Umbilical cord (tissue), 2 donors: ENCODE measurements at places on chromosomes 2 and 18.

GRCh38 chr2:81672923-81673322, 1368.4 kb upstream of the LRRTM1 start:
- DNase-seq: no peak

DNA sequence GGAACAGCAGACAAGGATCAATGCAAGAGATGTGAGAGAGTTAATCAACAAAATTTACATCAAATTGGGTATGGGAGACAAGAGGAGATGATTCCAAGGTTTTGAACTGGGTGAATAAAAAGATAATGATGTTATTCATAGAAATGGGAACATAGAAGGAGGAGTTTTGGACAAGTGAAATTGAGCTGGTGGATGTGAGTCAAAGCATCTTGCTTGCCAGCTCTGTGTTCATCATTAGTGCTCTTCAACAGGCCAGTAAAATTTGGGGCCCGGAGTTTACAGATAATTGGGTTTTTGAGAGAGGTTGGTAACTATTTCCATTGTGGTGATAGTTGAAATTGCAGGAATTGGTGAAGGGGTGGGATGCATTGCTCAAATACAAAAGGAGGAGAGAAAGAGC, 69.9 kb upstream of the CAVIN2 start:
- no peak for DNase-seq

DNA sequence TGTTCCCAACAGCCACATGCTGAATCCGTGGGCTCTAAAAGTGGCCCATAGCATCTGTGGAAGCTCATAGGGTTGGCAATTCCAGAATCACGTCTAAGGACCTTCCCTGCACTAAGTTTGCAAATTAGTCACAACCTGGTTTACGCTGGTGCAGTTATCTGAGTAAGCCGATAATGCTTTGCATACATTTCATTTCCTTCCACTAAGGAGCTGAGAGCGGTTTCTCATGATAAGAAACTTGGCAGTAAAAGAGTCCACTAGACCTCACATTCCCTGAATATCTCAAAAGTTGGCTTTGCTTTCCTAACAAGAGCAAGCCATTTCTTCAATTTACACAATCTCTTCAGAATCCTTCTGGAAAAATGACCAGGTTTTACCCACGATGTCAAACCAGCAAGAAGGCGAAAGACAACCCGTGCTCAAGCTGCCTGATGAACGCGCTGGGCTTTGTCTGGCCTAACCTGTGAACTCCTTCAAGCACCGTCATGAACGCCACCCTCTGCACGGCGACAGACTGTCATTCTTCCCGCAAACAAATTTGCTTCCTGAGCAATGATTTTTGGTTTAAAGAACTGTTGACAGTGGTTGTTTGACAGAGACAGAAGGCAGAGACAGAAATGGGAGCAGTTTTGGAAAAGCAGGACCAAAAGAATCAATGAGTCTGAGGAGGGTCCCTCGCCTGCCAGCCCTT, 73.0 kb upstream of the COPS8 start:
- peak; percentile 92 for DNase-seq

GRCh38 chr2:43605851-43606250, 10.0 kb upstream of the THADA start:
- DNase-seq: peak; percentile 13

DNA sequence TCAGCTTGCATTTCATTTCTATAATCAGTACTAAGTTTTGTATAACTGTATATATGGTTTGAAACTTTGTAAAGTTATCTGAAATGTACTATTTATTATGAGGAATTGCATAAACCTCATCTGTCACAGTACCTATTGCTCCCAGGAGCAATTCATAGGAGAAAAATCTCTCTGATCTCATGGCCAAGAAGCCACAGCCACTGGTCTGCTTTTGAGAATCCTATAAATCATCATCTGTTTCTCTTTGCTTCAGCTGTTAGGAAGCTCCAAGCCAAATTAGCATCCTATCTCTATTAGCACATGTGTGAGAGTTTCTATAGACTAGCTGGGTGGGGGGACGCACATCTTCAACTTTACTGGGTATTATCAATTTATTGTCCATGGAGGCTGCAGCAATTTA, 210.3 kb downstream of the CYP26B1 start:
- DNase-seq: no peak

DNA sequence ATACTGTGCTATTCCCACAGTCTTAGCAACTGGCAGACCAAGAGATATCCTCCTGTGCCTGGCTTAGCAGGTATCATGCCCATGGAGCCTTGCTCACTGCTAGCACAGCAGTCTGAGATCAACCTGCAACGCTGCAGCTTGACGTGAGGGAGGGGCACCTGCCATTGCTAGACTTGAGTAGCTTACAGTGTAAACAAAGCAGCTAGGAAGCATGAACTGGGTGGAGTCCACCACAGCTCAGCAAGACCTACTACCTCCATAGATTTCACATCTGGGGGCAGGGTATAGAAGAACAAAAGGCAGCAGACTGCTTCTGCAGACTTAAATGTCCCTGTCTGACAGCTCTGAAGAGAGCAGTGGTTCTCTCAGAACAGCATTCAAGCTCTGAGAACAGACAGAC, 74.8 kb downstream of the AKAIN1 start:
- no peak for DNase-seq

DNA sequence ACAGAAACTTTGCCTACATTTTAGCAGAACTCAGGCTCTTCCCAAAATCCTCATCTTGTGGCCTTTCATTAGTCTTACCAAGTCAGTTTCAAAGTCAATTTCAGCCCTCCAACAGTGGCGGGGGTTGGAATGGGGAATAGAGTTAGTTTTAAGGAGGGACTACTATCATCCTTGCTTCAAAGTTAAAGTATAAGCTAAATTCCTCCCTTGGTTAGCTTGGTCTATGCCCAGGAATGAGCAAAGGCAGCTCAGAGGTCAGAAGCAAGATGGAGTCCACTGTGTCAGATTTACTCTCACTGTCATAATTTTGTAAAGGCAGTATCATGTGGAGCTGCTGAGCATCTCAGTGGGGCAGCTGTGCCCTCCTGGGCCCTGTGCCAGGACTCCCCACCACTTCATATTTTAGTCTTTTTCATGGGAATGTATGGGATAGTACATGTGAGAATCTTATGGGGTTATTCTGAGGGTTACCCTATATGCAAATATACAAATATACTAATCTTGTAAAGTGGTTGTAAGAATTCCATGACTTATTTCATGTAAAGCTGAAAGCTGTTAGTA, 145.2 kb upstream of the MMADHC start:
- no peak for DNase-seq

DNA sequence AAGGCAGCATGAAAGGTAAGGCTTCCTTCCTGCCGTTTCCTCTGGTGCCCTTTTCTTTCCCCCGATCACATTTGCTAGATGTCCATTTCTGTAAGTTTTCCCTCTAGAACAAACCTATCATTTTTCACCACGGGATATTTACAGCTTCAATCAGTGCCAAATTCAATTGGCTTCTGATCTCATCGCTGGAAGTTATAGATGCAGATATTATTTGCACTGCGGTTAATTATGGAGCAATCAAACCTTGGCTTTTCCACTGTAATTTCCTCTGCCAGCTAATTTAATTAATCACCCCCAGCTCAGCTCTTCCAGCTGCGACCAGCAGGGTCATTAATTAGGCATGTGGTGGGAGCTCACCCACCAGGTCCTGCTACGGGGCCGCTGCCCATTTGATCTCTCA, 86.1 kb downstream of the GBX2 start:
- no peak for DNase-seq

DNA sequence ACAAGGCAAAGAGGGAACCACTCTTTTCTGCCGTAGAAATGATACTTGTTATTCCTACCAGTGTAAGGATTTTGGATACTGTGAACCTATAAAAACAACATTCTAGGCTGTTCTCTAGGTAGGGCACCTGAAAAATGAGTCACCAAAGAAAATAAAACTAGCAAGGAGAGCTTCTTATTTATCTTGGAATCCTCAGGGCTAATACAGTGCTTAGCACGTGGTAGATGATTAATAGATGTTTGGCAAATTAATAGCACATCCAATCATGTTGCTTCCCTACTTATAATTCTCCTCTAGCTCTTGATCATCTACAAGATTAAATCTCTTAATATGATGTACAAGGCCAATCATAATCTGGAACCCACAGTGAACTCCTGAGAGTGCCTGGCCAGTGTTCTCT, 73.1 kb downstream of the AAK1 start:
- DNase-seq: no peak

GRCh38 chr2:20207051-20207450, 17.9 kb downstream of the SDC1 start:
- no peak for DNase-seq

DNA sequence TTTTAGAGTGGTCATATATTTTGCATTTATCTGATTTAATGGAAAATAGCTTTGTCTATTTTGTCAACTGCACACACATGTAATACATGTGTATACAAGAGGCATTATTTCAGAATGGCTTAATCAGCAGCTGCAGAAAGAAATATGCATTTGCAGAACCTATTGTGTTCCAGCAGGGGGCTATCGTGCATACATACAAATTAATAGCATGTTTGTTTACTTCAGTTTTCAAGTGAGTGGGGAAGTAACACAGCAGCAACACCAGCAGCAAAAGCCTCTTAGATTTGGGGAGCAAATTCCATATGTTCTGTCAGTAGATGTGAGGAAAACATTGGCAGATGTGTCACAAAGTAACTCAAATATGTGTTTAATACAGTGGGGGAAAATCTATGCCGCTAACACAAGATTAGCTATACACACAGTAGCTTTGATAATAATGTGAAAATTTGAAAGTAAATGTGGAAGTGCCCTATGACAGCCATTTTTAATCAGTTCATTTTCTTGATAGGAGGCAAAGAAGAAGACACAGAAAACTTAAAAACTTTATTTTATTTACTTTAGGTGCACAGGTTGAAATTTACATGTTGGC, 218.1 kb downstream of the WDR7 start:
- DNase-seq: peak; percentile 23

DNA sequence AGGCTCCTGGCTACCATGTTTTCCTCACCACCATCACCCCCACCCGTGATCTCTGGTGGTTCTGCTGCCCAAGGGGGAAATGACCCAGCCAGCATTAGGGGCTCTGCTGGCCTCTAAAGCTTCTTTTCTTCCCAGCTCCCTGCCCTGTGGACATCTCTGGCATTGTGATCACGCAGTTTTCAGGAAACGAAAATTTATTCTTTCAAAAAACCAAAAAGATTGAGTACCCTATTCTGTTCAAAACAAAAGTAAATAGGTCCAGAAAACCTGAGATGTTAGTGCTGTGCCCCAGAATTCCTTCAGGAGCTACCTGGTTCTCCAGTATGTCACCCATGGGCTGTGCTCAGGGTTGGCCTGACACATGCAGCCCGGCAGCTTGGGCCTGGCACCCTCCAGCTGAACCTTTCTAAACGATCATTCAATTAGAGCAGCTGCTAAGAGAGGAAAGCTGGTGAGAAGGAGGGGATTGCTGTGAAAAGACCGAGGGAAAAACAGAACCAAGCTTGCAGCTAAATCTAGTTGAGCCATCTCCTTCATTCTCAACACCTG, 157.5 kb downstream of the MGAT5 start:
- DNase-seq: no peak

GRCh38 chr2:231924889-231925275, 1.3 kb downstream of the NPPC start:
- DNase-seq: no peak

DNA sequence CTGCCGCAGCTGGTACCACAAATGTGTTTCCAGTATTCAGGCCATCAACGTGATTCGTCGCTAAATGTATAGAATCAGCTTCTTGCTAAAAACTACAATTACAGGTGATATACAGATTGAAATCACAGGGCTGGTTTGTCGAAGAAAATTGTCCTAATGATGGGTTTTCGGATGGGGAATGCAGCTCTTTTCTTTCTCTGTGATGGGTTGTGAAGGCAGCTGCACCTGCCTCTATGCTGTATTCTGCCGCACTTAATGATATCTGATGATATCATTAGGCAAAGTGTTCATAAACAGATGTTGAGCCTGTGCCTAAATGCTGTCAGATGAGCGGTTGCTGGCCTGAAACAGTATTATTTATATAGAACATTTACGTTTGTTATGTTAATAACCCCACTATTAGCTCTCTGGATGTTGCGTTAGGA, 218.1 kb downstream of the ARHGAP15 start:
- DNase-seq: no peak

DNA sequence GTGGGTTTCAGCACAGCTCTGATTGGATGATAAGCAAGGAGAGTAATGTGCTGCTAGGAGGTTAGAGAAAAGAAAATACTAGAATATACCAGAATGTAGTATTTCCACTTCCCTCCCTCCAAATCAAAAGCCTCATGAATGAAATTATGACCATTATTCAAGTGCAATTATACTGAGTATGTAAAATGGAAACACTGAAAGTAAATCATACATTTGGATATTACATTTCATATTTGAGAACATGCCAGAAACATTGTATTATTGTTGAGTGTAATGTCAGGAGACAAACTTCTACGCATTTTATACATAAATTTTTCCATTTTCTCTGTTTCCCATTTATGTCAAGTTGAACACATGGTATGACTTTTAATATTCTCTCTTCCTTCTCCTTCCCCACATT, 942 bp upstream of the CETN1 start:
- DNase-seq: no peak

- no peak for DNase-seq
These were observed 33.4 kb downstream of the MYCN start for GRCh38 chr2:15973481-15974401.

DNA sequence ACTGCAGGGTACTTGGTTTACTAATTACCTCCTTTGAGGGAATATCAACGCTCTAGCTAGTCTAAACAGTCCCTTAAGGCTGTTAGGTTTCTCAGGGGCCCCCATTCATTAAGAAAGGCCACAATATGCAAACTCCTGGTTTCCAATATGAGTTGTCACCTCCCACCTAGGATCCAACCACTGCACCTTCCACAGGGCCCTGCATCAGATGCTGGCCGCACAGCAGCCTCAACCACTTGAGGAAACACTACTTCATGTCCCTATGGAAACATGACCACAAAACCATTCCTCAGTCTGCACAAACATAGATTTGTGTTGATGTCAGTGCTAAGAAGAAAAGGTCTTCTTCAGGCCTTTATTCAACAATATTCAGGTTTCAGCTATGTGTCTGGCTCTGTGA, 40.9 kb downstream of the STAT4 start:
- DNase-seq: no peak

- DNase-seq: no peak
These were observed 85.6 kb downstream of the ABI2 start for GRCh38 chr2:203413796-203414195.

- peak; percentile 31 for DNase-seq
These were observed 4.5 kb upstream of the CTIF start for GRCh38 chr18:48534364-48534763.

DNA sequence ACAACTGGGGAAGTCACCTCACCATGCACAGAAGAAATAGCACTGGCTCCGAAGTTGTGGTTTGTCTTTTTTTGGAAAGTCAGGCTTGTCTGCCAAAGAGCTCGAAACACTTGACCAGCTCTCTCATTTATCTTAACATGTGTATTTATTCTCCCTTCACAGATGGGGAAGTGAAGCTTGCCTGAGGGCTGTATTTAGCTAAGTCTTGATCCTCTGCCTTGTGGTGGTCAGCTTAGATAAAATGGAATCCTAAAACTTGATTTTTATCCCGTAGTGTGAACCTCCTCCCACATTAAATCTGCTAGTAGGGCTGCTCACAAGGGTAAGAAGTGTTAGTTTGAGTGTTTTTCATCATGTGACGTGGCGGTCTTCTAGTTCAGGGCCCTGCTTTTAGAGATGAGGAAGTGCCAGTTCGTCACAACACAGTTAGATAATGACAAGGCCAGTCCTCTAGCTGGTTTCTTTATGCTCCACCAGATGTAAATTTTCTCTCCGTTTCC, 89.7 kb downstream of the TMEM247 start:
- peak; percentile 49 for DNase-seq
